Gastrocnemius medialis (tissue), 4 donors: ENCODE measurements at places on chromosomes 12 and 14. TPM values are rescaled to one million over a fixed set of nuclear protein-coding genes. Genes with fewer than 3 reads are reported as not detected.

GRCh38 chr14:104467641-104468040 lies 111.9 kb upstream of the C14orf180 start:
- no peak for DNase-seq

DNA sequence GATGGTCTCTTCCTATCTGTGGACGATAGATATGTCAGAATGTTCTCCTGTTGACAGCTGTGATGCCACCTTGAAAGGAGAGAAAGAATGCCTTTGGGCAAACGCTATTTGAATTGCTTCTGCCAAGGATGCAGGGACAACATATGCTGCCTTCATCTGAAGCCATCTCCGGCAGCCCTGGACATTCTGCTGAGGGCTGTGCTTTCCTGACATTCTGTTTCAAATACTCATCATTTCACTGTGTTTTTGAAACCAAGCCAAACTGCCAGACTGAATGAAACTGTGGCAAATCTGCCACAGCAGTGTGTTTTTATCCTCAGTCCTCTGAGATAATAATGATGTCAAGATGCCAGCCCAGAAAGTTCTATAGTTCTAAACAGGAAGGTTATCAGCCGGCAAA lies 85.8 kb upstream of the BCAT1 start:
- no peak for DNase-seq

DNA sequence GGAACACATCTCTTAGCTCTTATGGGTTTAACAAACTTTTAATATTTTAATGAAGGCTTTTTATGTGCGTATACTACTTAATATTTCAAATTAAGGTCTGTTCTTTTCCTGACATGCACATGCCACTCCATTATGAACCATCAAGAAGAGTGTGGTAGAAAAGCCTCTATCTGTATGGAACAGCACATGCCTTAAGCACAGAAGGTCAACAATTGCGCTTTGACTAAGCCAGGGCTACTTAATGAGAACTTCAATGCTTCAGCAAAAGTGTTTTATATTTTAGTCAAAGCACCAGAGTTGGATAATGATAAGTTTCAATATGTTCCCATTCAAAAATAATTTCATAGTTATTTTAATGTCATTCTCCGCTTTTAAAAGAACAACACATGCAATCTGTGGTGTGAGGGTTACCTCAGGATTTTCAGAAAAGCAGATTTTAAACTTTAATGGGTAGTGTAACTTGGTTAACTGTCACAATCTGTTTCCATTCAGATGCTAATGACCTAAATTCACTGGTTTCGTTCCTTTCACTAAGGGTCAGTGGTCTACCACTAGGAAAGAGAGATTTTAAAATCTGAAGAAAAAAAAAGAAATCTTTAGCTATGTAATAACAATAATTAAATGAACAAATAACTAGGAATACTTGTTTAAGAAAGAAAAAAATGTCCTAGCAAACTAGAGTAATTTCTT lies 193.4 kb upstream of the NOVA1 start:
- DNase-seq = no peak

DNA sequence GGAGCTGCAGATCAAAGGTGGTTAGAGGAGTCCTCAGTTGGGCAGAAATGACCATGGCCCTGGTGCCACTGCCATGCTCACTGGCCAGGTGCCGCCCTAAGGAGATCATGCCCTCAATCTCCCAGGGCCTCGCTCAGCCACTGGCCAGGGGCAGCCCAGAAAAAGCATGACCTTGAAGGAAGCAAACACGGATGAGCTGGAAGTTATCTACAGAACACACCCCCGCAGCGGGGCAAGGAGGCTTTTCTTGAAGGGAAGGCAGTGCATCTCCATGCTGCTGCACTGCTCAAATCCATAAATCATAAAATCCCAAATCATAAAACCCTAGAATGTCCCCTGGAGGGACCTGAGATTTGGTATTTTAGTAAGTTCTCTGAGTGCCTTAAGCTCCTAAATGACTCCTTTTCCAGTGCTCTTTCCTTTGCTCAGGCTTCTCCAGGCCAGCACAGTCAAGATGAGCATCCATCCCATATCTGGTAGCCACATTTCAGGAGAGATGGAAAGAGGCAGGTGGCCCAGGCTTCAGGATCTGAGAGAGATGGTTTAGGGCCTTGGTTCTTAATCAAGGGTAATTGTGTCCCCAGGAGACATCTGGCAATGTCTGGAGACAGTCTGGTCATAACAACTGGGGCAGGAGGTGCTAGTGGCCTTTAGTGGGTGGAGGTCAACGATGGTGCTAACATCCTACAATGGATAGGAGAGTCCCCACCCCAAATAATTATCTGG lies 217.3 kb downstream of the RBM19 start:
- DNase-seq = no peak

- DNase-seq = no peak
These were observed 1.3 kb downstream of the BCL2L2 start for GRCh38 chr14:23307687-23308644.

DNA sequence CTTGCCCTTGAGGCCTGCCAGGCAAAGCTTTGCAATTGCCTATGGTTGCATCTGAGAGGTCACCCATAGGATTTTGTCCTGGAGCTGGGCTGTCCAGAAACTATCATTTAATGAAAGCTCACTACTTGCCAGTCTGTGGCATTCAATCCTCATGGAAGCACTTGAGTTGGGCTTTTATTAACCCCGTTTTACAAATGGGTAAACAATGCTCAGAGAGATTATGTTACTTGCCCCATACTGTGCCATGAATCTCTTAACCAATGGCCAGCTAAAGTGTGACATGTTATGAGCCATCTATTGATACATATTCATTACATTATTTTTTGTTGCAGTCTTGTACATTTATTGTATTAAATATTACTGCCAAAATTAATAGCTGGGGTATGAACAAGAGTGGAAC lies 35.9 kb downstream of the PDZRN4 start:
- DNase-seq = no peak

GRCh38 chr12:1719139-1719538 lies 28.3 kb downstream of the ADIPOR2 start:
- no peak for DNase-seq

DNA sequence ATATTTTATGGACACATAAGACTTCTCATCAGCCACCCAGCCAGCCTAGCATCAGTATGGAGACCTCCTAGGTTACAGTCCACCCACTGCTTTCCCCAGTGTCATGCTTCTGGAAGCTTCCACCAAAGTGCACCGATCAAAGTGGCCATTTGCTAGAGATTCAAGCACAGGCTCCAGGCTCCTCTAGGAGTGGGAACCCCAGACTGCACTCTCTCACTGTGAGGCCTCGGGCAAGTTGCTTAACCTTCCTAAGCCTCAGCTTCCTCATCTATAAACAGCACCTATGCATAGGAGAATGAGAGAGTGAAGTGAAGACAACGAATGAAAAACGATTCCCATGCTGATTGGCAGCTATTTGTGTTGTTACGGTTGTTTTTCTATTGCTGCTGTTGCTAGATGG lies 94.4 kb downstream of the DICER1 start:
- no peak for DNase-seq

DNA sequence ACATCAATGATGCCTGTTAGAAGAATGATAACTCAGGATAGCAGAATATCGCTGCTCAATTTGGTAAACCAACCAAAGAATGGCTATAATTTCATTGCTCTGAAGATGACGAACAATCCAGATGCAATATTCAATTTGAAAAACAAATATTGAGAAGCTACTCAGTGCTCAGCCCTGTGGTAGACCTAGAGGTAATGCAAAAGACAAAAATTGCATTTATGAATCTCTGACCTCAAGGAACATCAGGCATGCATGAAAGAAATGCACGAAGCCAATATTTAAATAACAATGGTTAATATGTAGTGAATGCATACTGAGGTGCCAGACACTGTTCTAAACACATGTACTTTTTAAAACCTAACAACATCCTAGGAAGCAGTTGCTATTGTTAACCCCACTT lies 298.6 kb upstream of the TMTC1 start:
- DNase-seq = no peak

GRCh38 chr14:78010688-78011087 lies 159.5 kb upstream of the NRXN3 start:
- DNase-seq = no peak

The LRRK2 gene
- total RNA-seq = 7.7 TPM

The JDP2 gene
- 46.1 TPM for total RNA-seq

The OAS3 gene
- 3.7 TPM for total RNA-seq

The TAS2R14 gene
- total RNA-seq = not detected

The GDF3 gene
- not detected for total RNA-seq

The CCDC88C gene
- 2.3 TPM for total RNA-seq

The CLEC1B gene
- total RNA-seq = not detected

The TSHR gene
- not detected for total RNA-seq

The CERS5 gene
- total RNA-seq = 9.2 TPM

The AKAP5 gene
- 0.76 TPM for total RNA-seq

The SLC6A12 gene
- not detected for total RNA-seq

The C1QL4 gene
- not detected for total RNA-seq
